ENCODE measurements at places on chromosomes 1 and 21. TPM values are rescaled to one million over a fixed set of nuclear protein-coding genes. Genes with fewer than 3 reads are reported as not detected.

DNA sequence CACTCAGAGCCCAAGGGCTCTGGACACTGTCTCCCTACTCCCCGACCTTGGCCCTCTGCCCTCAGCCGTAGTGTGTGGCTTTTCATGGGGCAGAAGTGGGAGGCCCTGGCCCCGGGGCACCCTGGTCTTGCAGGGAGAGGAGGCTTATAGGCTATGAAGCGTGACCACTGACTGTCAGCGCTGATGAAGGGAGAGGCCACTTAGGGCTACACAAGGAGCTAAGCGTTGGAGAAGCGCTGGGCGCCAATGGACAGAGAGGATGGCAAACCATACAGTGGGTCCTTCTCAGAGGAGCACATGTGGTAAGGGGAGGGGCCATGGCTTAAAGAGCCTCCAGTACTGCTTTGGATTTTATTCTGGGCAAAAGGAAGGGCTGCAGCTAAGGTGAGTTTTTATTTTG lies 7.9 kb downstream of the CRABP2 start:
- DNase-seq, result no peak

DNA sequence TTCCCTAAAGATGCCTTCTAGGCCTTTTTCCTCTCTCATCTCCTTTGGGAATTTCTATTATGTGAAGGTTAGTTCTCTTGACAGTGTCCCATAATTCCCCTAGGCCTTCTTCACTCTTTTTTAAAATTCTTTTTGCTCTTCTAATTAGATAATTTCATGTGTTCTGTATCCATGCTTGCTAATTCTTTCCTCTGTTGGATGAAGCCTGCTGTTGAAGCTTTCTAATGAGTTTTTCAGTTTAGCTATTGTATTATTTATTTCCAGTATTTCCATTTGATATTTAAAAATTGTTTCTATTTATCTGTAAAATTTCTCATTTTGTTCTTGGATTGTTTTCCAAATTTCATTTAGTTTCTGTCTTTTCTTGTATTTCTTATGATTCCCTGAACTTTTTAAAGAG lies 28.5 kb upstream of the FAM163A start:
- DNase-seq, result no peak

- DNase-seq, result no peak
These were observed 1108.7 kb downstream of the NCAM2 start for GRCh38 chr21:22106720-22107410.

GRCh38 chr21:31872452-31873274 lies at the start of gene HUNK:
HUNK (plus strand) TSS chr21:31873020; CDS start chr21:31873675, 655 bp downstream.
- no peak for DNase-seq

DNA sequence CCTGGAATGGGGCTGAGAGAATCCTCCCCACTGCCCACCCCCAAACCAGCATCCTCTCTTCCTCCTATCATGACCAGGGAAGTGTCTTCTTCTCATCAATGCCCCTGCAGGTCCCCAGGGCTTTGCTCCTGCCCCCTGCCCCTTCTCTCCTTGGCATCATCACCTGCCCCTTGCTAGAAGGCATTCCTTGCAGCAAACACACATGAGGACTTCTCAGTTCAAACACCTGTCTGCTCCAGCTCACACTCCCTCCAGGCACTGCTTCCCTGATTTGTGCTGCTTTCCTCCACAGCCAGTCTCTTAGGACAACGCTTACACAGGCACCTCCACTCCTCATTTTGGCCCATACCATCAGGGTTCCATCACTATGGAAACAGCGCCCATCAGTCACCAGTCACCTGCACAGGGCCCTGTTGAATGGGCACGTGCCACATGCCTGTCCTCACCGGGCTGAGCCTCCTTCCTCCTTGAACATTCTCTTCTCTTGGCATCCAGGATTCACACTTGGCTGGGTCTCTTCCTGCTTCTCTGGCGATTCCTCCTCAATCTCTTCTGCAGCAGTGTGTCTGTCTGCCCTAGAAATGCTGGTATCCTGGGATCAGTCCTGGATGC lies 81.9 kb upstream of the EDN2 start:
- no peak for DNase-seq

- no peak for DNase-seq
These were observed 82.4 kb downstream of the ABCA4 start for GRCh38 chr1:94038511-94038910.

- no peak for DNase-seq
These were observed 1.9 kb downstream of the SAMD13 start for GRCh38 chr1:84303314-84303830.

GRCh38 chr21:14917762-14918161 lies 147.0 kb downstream of the NRIP1 start:
- no peak for DNase-seq

- DNase-seq, result no peak
These were observed 965.7 kb downstream of the NCAM2 start for GRCh38 chr21:21963911-21964310.

GRCh38 chr1:36144413-36144812 lies 4.9 kb downstream of the TRAPPC3 start:
- DNase-seq, result no peak

DNA sequence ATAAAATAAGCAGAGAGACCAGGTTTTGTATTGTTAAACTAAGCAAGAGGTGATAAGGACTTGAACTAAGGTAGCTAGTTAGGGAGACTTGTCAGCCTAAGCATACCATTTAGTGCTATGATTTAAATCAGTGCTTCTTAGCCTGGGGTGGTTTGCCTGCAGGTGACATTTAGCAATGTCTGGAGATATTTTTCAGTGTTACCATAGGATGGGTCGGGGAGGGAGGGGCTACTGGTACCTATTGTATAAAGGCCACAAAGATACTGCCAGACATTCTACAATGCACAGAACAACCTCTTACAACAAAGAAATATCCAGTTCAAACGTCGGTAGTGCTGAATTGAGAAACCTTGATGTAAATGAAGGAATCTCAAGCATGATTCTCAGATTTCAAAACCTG lies 3.3 kb downstream of the ATP5PB start:
- no peak for DNase-seq

- no peak for DNase-seq
These were observed 45.4 kb downstream of the KCND3 start for GRCh38 chr1:111943846-111944749.

DNA sequence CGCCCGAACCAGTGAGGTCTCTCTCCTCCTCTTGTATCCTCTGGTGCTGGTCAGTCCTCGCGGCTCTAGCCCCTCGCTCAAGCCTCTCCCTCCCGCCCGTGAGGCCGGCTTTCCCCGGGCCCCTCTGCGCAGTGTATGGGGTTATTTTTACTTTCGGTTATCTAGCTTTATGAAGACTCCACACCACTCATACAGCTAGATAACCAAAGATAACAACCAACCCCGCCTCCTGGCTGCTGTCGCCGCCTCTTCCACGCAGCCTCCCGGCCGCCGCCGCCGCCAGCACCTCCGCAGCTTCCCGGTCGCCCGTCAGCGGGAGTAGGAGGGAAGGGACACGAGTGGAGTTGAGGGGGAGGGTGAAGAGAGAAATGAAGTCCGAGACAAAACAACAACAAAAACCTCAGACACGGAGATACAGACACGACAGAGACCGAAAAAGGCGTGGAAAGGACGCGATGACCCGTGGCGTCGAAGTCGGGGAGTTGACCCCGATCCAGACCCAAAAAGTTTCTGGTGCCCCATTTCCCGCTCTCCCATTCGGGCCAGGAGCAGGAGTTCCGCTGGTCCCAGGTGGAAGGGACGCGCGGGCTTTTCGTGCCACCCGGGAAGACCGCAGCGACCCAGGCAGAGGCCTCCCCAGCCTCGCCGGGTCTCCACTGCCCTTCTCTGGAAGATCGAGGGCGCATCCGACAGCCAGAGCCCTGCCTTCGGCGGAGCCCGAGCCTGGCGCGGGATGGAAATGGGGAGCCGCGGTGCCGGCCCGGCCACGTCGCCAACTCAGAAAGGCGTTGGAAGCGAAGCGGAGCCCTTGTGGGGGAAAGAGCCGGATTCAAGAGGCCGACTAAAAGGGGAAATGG lies 51.4 kb downstream of the RHBG start:
- no peak for DNase-seq

GRCh38 chr1:200415789-200416593 lies 6.2 kb upstream of the ZNF281 start:
- DNase-seq, result no peak

DNA sequence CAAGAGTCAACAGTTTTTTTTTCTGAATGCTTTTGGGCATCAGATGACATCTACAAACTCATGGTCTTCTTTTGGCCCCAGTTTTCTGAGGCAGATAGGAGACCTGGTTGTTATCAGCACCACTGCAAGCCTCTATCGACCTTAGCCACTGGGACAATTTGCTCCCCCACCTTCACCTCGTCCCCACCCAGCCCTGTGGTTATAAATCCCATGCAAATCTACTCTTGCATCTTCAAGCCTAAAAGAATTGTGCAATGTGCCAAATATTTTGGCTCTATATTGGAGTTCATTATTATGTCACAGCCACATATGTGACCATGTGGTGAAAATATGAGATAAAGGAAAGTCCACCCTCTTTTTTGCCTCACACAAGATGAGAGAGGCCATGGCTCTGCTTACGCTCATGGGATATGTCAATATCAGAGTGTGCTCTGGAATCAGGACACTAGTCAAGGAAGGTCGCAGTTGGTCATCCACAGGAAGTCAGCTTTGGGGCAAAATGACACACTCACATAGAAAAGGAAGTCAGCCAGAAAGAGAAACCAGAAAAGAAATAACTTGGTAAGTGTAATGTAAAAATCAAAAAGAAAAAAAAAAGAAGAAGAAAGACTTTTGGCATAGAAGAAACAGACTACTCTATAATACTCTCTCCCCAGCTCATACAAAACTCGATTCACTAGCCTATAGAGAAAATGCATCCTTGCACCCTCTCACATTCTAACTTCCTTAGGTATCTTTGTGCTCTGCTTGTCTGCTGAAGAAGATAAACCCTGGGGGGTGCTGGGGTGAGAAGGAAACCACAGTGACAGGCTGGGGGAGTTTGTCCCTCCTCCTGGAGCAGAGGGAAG lies 21.2 kb downstream of the SLC30A10 start:
- no peak for DNase-seq

- DNase-seq, result no peak
These were observed 2.5 kb downstream of the KIF21B start for GRCh38 chr1:201020721-201021629.

- no peak for DNase-seq
These were observed 24.1 kb upstream of the ETV3 start for GRCh38 chr1:157162345-157162744.

DNA sequence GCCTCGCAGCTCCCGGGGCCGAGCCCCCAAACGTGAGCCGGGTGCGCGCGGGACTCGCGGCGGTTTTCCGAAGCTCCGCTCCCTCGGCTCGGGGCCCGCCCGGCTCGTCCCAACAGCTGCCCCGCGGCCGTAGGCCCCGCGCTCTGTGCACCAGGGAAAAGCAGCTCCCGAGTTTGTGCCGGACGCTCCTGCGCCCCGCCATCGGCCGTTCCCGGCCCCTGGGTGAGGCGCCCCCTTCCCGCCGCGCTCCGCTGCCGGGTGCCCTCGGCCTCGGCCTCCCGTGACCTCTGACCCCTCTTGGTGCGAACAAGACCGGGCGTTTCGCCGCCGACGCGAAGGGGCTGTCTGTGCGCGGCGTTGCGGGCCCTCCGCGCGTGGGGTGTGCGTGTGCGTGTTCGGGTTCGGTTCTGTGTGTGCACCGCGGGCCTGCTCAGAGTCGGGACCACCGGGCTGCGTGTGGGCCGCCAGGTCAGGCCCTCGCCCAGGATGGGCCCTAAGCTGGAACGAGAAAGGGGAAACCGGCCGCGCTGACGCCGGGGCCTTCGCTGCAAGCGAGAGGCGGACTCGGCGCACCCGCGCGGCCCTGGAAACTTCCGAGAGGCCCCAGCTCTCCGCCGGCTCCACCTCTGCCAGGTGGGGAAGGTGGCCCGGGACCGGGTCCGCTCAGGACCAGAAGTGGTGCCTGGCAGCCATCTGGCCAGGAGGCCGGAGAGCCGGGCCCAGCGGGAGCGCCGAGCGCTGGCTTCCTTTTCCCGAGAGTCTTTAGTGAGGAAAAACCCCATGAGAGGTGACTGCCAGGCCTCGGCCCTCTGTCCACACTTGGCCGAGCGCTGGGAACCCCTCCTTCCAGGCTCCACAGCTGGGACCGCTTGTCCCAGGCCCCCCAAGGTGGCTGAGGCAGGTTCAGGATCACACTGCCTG lies 1.9 kb downstream of the PRDM16 start:
- no peak for DNase-seq

GRCh38 chr1:113255038-113255719 lies 135.1 kb upstream of the MAGI3 start:
- no peak for DNase-seq

GRCh38 chr1:5574641-5575040 lies 417.6 kb downstream of the NPHP4 start:
- no peak for DNase-seq

DNA sequence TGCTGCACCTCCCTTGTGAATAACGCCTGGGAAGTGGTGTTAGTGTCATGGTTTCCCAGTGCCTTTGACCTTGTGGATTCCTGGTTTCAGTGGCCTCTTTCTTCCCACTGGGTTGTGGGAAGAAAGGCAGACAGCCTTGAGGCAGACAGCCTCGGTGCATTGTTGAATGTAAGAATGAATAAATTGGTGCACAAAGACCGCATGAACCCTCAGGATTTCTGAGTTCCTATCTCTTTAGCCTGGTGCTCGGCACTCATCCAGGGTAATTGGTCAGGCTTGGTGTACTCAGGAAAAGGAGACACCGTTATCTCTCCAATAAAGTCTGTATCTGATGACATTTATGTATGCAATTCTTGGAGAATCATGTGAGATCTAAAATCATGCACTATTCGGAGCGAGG lies 5.1 kb downstream of the ZNF362 start:
- DNase-seq, result no peak

DNA sequence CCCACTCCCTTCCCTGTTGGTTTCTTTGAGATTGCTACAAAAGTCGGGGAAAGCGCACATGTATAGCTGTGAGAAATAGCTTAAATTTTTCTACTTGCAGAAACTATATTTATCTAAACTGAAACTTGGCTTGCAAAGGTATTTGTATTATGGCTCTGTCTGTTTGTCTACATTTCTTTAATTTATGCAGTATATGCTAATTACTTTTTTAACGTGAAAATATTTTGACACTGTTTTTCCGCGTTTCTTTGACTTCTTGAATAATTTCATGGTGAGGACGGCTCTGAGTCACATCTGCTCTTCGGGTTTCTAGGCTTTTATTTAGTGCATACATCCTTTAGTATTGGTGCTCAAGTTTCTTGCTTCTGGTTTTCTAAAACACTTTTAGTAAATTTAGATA lies 182.1 kb upstream of the ZRANB2 start:
- no peak for DNase-seq

TNFSF18 gene
- not detected for total RNA-seq

KIAA1614 gene
- 9.1 TPM for total RNA-seq

WDTC1 gene
- total RNA-seq, result 31.5 TPM

ABCA4 gene
- total RNA-seq, result 3.5 TPM

ZNF695 gene
- 1.1 TPM for total RNA-seq

MCOLN2 gene
- total RNA-seq, result 3.8 TPM

ZSWIM5 gene
- 4.5 TPM for total RNA-seq

ATAD3A gene
- total RNA-seq, result 15.5 TPM

WDR77 gene
- total RNA-seq, result 22.7 TPM

COL6A1 gene
- total RNA-seq, result 201 TPM

ERICH3 gene
- total RNA-seq, result 0.29 TPM

EPS8L3 gene
- not detected for total RNA-seq
